ENCODE measurements at places on chromosomes 16 and 17.
A peak's percentile ranks its signal among the peaks of the same experiment; 100 is the strongest.

DNA sequence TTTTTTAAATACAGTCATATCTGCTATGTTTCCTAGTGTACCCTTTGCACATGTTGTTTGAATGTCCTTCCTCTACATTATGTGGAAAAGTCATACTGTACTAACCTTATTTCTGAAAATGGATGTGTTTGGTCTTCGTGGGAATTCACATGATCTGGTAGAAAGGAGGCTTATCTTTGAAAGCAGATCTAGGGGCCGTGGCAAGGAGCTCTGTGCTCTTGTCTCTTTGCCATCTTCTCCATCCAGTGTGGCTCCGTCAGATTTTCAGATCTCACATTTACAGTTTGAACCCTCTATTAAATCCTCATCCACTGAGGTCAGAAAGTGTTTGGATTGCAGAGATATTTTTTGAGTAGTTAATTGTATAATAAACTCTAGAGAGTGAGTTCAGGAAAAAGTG, 32.9 kb downstream of the MAP2K4 start:
- no peak for DNase-seq

- no peak for DNase-seq
These were observed 88.4 kb downstream of the RTN4RL1 start for GRCh38 chr17:1936766-1937165.

- no peak for DNase-seq
These were observed 1.1 kb downstream of the ACSF2 start for GRCh38 chr17:50426814-50427787.

DNA sequence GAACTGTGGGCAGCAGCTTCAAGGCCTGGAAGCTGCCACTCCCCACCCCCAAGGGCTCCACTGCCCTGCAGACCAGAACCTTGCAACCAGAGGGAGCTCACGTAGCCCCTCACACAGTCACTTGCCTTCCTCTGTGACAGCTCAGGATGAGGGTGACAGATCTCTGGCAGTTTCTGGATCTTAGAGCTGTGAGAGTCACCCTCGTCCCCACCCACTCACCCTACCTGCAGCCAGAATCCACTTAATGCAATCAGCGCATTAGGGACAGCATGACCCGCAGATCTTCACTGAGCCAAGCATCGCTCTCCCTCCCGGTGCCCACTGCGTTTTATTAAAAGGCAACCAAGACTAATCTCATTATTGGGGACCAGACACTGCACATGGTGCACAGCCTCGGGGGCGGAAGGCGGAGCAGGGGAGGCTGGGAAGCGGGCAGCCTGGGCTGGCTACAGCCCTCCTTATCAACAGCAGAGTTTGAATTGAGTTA, 3.5 kb downstream of the CYB561 start:
- no peak for DNase-seq

DNA sequence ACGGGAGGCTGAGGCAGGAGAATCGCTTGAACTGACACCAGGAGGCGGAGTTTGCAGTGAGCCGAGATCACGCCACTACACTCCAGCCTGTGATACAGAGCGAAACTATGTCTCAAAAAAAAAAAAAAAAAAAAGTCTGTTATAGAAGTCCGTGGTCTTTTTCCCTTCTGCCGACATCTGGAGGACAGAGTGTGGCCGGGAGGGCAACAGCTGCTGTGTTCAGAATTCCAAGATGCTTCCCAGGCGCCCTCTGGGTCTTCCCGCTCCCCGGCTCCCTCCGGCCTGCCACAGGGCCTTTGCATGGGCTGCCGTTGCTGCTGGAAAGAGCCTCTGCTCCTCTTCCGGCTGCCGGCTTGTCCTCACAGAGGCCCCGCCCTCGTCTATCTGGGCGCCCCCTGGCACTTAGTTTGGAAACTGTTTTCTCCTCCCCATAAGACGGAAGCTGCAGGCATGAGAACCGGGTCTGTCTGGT, 2.4 kb upstream of the CACNA1H start:
- DNase-seq, result no peak

GRCh38 chr17:16406742-16407674, 8.4 kb upstream of the TRPV2 start:
- no peak for DNase-seq

- no peak for DNase-seq
These were observed 3.3 kb downstream of the HOXB2 start for GRCh38 chr17:48541577-48542113.

DNA sequence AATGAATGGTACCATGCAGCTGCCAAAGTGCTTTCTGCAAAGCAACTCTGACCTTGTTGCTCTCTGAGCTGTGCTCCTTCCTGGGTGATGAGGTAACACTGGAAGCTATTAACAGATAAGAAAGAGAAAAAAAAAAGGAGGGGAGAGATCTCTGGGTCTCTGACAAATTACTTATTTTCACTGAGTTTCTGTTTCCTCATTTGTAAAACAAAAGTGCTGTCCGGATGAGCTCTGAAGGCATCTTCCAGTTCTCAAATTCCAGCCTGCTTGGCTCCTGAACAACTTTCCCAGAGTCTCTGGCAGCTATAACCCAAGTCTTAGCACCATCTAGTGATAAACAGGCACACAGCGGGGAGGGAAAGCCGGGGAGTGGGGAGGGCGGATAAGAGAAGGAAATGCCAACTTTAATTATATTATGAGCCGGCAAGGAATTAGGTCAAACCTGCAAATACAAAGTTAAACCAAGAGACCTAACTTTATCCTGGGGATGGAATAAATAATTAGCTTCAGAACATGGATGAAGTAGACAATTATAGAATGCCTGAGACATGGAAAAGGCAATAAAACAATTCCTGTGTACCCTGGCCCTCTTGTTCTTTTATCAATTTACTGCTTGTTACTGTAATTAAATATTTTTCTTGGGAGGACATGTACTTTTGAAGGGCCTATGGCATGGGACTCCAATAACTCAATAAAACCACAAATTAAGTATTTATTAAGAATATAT, 61.3 kb upstream of the KIFC3 start:
- DNase-seq, result no peak

DNA sequence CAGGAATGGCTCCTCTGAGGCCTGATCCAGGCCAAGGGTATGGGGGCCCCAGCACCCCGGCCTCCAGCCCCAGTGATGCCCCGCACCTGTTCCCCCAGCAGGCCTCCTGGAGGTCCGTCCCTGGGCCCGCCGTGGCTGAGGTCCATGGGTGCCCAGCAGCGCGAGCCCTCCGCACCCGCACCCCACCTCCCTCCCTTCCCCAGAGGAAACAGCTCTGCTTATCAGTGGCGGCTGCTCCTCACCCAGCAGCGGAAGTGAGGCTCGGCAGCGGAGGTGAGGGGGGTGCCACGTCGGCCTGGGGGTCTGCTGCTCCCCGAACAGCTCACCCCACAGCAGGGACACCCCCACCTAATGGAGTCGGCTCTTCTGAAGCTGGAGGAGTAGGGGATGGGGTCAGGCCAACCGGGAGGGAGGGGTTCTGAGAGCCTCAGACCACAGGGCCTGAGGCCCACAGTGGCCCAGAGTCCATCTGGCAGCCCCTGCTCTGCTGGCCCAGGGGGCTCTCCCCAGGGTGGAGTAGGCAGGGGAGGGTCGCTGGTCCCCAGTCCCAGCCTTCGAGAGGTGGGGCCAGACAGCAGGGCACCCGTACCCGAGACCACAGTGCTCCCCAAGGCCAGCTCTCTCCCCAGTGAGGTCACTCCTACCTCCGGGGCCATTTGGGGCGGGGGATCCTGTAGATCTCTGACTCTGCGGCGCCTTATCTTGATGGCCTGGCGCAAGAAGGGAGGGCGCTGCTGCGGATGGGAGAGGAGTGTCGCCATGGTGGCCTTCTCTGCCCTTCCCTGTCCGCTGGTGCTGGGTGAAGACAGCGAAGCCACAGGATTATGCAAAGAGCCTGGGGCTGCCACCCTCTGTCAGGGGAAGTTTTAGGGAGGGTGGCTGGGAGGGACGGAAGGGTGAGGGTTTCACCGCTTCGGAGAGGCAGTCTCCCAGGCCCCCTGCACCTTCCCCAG, at the start of gene UNC13D:
TSS of gene UNC13D (minus strand) at position 828 of the 953 bp plus-strand sequence. CDS start at position 761, 67 bp downstream.
- DNase-seq, result peak; percentile 33

DNA sequence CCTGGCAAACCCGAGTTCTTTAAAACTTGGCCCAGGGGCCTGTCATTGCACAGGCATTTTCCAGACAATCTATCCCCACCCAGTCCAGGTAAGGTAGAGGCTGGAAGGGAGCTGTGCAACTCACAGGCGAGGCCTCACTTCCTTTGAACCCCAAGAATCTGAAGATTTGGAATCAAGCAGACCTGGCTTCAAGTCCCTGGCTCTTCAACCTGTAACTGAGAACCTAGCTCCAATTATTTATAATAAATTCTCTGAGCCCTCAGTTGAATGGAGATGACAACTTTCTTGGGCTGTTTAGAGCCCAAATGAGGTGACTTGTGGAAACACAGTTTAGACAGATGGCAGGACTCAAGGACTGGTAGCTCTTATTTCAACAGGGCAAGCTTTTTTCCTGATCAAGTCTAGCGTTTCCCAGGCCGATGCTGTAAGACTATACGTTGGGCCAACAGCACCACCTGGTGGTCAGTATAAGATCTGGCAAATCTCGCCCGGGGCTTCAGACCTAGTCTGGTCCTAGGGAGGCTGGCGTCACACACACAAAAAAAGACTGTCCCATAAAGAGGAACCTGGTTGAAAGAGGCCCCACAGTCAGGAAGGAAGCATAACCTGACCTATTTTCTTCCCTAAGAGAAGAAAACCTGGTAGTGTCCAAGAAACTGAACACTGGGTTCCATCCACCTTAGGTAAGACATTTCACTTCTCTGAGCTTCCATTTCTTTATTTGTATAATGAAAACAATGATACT, 117.9 kb downstream of the C17orf67 start:
- DNase-seq, result peak; percentile 31

DNA sequence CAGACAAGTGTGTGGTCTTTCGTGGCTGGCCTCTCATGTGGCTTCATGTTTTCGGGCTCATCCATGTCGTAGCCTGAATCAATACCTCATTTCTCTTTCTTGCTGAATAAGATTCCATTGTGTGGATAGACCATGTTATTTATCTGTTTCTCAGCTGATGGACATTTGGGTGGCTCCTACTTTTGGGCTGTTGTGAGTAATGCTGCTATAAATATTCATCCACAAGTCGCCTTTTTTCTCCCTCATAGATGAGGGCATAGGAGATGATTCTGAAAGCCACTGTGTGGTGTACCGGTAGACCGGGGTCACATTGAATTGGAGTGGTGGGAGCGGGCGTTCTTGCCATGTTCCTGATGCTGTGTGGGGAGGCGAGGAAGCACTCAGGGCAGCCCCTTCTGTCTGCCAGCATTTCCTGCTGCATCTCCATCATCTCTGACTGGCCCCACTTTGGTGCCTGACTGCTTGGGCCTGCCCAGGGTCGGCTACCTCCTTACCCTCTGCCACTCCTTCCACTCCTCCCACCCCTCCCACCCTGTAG, 40.1 kb downstream of the PRMT7 start:
- DNase-seq, result no peak

GRCh38 chr17:7237266-7237760, 1.9 kb downstream of the PHF23 start:
- no peak for DNase-seq

DNA sequence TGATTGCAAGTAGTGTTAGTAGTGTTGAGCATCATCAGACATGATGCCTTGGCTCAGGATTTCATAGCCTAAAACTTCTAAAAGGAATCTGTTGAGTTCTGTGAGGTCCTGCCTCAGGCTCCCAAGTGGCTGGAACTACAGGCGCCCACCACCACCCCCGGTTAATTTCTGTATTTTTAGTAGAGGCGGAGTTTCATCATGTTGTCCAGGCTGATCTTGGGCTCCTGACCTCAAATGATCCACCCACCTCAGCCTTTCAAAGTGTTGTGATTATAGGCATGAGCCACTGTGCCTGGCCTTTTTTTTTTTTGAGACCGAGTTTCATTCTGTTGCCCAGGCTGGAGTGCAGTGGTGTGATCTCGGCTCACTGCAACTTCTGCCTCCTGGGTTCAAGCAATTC, 5.7 kb downstream of the PSMD11 start:
- DNase-seq, result no peak

DNA sequence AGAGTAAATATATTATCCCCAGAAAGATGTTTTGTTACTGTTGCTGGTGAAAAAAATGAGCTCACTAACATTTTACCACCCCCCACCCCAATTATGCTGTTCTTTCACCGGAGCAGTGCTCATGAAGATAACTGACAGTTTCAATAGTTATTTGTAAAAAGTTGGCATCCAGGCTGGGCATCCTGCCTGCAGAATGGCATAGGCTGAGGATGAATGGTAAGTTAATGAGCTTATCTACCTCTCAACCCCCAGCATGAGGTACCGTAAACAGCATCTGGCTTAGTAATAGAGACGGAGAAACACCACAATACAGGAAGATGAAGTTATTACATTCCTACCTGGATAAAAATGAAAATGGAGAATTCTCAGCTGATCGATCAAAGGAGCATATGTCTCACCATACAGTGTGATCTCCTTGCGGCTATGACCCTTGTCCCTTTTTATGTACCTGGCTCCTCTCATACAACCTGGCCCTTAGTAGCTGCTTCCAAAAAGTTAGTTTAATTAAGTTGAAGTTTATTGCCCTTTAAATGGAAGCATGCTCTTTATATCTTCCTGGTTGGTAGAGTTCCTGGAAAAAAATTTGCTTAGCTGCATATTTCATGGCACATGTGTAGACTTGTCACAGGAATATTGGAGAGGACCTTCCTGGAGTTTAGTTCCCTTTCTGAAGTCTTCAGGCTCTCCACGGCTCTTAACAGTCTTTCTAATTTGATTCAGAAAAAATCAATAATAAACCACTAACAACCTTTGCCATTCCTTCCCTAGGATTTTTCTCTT, 61.2 kb upstream of the MPHOSPH6 start:
- no peak for DNase-seq

DNA sequence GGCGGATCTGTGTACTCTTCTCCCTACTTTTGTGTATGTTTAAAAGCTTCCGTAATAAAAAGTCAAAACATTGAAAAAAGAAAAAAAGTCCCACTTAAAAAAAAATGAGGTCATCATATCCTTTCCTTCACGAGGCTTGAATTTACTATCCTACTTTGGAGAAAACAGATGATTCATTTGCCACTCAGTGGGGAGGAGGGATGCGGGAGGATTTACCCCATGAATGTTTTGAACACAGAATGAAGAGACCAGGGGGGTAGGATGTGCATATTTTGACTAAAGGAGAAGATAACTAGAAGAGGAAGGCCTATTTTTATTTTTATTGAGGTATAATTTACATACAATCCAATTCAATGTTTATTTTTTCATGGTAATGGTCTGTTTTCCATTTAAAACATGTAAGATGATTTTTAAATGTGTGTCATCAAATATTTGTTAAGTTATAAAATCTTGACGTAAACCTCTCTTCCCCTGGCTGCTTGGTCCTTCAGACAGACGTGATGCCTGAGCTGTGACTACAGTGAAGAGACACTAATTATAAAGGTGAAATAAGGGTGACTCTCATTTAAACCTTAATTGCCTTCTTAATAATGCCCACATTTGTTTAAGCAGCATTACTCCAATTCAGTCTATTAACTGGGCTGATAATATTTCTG, 135.4 kb upstream of the AXIN2 start:
- DNase-seq, result no peak
